ENCODE measurements at places on chromosomes 5 and 9. TPM values are rescaled to one million over a fixed set of nuclear protein-coding genes. Genes with fewer than 3 reads are reported as not detected.

DNA sequence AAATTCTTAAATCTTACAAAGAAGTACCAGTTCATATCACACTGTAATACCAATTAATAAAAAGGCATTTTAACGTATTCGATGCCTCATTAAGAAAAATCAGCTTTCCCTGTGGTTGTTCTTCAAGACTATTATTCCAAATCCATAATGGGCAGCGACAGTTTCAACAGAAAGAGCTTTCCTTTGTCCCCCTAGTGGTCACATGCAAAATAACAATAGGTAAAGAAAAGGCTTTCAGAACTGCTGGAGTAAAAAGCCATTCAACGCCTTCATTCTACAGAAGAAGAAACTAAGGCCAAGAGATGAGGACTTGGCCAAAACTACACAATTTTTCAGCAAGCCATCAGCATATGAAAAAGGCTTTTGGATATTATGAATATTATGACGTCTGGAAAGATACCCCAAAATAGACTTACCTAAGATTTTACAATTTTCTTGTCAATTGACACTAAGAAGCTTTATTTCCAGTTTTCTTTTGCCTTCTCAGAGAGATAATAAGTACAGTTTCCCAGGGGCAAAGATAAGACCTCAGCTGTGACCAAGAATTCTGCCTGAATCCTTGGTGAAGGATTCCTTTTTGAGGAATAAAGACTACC, 6.7 kb upstream of the CDH6 start:
- no peak for DNase-seq
- no peaks in the 10 kb centered on the region for H3K36me3 ChIP-seq
- no peak overlapping the region for H3K27ac ChIP-seq
- no peaks in the 10 kb centered on the region for H3K4me1 ChIP-seq
- H3K4me3 ChIP-seq, result no peak overlapping the region

The LSM11 gene
- 4.8 TPM for total RNA-seq

GRCh38 chr9:75891771-75892215, 1.3 kb downstream of the PCSK5 start:
- H3K27ac ChIP-seq, result peak overlapping the region; percentile 91
- H3K4me1 ChIP-seq, result peaks cover 12% of the 10 kb centered on the region
- H3K36me3 ChIP-seq, result no peaks in the 10 kb centered on the region
- H3K4me3 ChIP-seq, result peak overlapping the region; percentile 68
- DNase-seq, result peak; percentile 54

The ATG10 gene
- 5.1 TPM for total RNA-seq

- no peaks in the 10 kb centered on the region for H3K27me3 ChIP-seq
- H3K36me3 ChIP-seq, result no peaks in the 10 kb centered on the region
- no peak overlapping the region for H3K27ac ChIP-seq
- no peak for DNase-seq
- H3K4me1 ChIP-seq, result no peaks in the 10 kb centered on the region
These were observed 63.5 kb upstream of the BARX1 start for GRCh38 chr9:94018628-94019027.

The MPDZ gene
- 49.6 TPM for total RNA-seq

DNA sequence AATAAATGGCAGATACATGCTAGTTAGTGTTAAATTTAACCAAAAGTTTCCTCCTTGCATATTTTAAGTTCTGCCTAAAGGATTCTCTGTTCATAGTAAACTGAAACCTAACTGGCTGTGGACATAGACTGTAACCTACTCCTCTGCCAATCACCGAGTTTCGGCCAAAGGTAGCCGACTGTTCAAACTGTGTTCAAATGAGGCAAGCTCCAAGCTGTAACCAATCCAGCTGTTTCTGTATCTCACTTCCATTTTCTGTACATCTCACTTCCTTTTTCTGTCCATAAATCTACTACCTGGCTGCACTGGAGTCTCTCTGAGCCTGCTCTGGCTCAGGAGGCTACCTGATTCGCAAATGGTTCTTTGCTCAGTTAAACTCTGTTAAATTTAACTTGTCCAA, 44.1 kb downstream of the KCNV2 start:
- no peaks in the 10 kb centered on the region for H3K36me3 ChIP-seq
- H3K27me3 ChIP-seq, result no peaks in the 10 kb centered on the region
- H3K4me3 ChIP-seq, result no peak overlapping the region
- DNase-seq, result no peak
- H3K4me1 ChIP-seq, result peaks cover 9% of the 10 kb centered on the region

The OR1Q1 gene
- total RNA-seq, result not detected

DNA sequence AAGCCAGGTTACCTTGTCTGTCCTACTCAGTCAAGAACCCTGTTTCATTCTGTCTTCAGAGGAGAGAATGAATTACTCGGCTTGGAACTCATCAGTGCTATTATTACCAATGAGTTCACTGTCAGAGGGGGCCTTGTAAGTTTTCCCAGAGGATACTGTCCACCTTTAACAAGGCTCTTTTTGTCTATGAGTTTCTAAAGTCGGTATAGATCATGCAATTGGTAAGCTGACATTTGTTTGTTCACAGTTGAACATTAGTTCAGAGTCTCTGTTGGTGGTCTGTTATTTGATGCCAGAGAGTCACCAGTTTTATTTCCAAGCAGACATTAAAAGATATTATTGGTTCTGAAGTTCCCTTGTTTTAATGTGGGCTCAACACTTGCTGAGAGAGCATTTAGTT, 58.1 kb upstream of the DHFR start:
- H3K27ac ChIP-seq, result no peak overlapping the region

GRCh38 chr5:93153461-93153860, 427.6 kb downstream of the NR2F1-AS1 start:
- H3K27ac ChIP-seq, result no peak overlapping the region
- no peak overlapping the region for H3K4me3 ChIP-seq
- peaks cover 4% of the 10 kb centered on the region for H3K4me1 ChIP-seq
- DNase-seq, result no peak
- no peaks in the 10 kb centered on the region for H3K36me3 ChIP-seq
- no peaks in the 10 kb centered on the region for H3K27me3 ChIP-seq

The FUBP3 gene
- total RNA-seq, result 52.9 TPM
